ENCODE measurements at places on chromosomes 3 and 15. TPM values are rescaled to one million over a fixed set of nuclear protein-coding genes. Genes with fewer than 3 reads are reported as not detected.

Gene MYL3
- total RNA-seq, result not detected

Gene GABRR3
- total RNA-seq, result not detected

Gene CCDC12
- total RNA-seq, result 56.1 TPM

Gene UROC1
- not detected for total RNA-seq

Gene PIF1
- 66.1 TPM for total RNA-seq

Gene CCDC9B
- 1.0 TPM for total RNA-seq

Gene CHRM5
- total RNA-seq, result not detected

Gene OCA2
- not detected for total RNA-seq

Gene RBP2
- not detected for total RNA-seq

Gene SERF2
- total RNA-seq, result 956 TPM

Gene ZNF35
- 1.8 TPM for total RNA-seq

Gene POLQ
- 32.1 TPM for total RNA-seq

Gene WNT5A
- total RNA-seq, result not detected

Gene CCR8
- 1.9 TPM for total RNA-seq

Gene SAMD7
- not detected for total RNA-seq

Gene EBLN2
- total RNA-seq, result 6.3 TPM

Gene CCDC54
- total RNA-seq, result not detected

Gene CCR5
- total RNA-seq, result 25.2 TPM

- DNase-seq, result no peak
Observed at GRCh38 chr15:26197719-26198118, 334.6 kb upstream of the ATP10A start.

DNA sequence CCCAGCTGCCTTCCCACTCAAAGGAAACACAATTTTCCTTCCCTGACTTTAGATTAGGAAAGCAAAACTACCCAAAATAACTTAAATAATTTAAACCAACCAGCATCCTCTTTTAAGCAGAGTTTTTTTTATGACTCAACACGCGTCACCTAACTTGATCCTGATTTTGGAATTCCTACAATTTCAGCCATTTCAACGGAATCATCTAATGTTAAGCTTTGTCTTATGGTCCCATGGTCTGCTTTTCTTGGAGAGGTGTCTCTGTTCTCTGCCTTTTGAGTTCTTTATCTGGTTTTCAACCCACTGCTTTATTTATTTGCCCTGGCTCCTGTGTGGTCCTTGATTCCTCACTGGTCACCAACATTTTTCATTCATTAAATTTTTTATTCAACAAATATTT is 219.2 kb upstream of the ARHGEF26 start:
- DNase-seq, result no peak

DNA sequence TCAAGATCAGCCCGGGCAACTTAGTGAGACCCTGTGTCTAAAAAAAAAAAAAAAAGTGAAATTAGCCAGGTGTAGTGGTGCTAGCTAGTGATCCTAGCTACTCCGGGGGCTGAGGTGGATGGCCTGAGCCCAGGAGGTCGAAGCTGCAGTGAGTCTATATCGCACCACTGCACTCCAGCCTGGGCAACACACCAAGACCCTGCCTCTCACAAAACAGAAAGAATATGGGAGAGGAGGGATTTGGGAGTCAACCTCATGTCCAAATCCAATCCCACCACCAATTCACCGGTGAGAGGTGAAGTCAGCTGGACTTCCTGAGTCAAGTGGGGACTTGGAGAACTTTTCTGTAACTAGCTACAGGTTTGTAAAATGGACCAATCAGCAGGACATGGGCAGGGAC is 80.5 kb upstream of the MFGE8 start:
- DNase-seq, result no peak

DNA sequence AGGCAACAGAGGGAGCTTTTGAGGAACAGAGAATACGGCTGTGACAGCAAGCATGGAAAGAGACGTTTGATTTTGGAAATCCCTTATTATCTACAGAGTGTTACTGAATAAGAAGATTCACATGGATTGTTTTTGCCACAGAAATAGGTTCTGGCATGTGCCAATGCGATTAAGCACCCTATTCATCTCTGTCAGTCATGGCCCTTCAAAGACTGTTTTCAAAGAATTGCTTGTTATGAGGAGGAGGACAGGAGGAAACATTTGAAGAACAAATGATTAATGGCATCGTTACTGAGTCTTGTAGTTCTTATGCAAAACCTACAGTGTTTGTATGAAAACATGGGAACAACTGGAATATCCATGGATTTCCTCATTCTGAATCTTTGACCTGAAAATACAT is 86.2 kb downstream of the EPHA6 start:
- no peak for DNase-seq

DNA sequence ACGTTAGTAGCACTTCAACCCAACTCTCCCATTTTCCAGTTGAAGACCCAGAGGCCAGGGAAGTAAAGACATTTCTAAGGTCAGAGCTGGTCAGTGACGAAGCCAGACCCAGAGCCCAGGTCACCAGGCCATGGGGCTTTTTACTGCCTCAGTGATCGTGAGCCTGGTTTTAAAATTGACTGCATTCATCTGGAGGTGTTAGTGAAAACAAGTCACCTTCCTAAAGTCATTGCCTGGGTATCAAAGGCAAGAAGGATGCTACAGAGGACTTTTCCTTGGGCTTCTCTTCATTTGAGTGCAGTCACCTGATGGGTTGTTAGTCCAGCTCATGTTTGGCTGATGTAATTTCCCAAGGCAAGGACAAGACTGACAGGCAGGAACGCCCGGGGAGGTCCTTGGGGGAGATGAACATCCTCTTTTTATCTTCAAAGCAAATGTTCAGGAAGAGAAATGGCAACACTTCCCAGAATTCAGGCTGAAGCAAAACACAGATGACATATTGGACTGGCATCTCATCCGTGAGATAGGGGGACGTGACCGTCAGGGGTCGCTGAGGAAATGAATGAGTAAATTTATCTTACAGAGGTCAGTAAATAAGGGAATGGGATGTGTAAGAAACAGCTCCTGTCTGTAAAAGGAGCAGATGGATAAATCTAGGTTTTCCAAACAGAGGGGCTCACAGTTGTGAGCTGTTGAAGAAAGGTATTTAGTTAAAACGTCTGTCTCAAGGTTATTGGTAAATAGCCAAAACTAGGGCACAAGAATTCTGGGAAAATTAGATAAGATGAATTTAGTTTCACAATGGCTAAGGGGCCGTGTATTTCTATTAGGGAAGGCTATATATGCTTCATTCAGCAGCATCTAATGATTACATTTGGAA is 201.2 kb downstream of the OPA1 start:
- no peak for DNase-seq

DNA sequence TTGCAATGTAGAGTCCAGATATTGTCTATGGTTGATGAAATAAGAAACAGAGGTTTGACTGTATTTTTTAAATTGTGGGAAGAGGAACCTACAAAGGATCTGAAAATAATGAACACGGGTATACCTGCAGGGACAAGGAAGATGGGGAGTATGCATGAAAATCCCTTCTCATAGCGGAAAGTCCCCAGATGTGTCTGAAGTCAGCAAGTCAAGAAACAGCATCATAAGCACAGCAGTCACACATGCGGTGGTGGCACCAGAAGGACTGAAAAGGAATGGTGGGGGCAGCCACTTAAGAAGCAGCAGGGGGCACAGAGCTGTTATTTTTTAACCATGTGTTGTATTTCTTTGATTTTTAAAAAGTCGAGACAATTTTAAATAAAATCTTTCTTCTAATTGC is 4.7 kb downstream of the MRPS11 start:
- no peak for DNase-seq

DNA sequence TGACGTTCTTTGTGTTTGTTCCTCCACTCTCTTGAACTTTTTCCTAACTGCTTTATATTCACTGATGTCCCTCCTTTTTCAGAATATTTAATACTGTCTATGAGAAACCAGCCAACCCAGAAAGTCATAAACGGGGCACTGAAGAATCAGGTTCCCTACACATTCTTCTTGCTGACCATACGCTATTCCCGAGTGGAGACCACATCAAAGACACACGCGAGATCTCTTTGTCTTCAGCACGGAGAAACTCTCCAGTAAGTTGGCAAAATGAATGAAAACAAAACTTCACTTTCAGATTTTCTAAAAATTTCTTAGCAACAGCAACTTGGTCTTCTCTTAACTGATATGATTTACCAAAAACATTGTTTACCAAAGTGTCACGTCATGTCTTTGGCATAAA is 22.6 kb downstream of the FAM174B start:
- DNase-seq, result no peak

DNA sequence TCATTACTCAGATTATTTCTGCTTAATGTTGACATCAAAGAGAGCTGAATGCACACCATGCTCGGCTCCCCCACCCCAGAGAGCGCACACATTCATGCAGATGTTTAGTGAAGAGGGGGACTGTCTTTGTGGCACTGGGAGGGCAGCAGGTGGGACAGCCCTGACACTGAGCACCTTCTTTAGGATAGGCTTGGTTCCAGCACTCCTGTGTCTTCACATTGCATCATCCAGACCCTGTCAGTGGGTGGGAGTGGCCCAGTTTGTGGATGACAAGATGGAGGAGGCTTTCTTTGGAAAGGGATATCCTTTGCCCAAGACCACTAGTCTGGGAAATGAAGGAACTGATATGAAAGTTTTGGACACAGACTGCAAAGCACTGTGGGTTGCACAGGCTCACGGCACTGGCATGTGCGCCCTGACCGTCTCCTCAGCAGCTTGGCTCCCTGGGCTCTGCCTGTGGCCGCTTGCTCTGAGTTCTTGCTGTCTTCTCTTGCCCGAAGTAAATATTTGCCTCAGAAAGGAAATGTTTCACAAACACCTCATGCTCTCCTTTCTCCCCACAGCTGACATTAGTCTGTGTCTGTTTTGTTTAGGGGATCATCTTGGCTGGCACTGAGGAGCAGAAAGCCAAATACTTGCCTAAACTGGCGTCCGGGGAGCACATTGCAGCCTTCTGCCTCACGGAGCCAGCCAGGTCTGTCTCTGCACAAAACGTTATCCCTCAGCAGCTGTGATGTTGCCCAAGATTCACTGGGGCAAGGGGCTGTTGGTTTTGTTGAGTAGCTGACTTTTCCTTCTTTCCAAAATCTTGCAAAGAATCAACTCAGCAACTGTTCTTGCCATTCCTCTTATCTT is 16.6 kb downstream of the ACAD9 start:
- no peak for DNase-seq

- no peak for DNase-seq
Observed at GRCh38 chr15:66679657-66680108, 22.4 kb upstream of the SMAD6 start.

GRCh38 chr15:73389539-73389938 is 20.8 kb upstream of the HCN4 start:
- no peak for DNase-seq

GRCh38 chr3:123655400-123655799 is 70.5 kb upstream of the HACD2 start:
- DNase-seq, result no peak

DNA sequence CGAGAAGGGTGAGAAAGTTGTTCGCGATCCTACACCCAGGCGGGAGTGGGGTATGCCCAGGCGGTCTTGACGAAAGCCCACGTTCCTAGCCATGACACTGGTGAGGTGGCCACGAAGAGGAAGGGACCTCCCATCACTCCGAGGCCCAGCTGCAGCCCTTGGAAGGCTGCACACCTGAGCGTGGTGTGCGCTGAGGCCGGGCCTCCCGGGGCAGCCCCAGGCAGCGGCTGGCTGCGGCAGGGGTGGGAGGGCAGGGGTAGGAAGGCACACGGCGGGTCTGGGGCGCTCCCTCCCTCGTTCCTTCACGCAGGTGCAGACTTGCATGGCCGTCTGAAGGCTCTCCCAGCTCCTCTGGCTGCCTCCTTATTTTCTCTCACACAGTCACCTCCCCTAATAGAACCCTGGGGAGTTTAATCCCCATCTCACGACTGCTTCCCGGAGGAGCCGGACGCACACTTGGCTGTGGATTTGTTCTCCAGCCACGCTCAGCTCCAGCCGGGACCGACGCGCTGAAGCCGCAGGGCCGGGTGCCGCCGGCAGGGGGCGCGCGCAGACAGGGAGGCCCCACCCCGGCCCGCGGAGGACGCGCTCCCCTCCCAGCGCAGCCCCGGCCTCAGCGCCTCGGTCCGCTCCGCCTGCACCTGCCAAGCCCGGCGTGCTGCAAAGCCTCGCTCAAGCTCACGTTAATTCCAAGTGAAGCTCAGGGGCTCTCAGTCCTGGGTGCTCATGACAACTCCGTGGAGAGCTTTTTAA is 37.8 kb upstream of the MUC4 start:
- DNase-seq, result no peak

DNA sequence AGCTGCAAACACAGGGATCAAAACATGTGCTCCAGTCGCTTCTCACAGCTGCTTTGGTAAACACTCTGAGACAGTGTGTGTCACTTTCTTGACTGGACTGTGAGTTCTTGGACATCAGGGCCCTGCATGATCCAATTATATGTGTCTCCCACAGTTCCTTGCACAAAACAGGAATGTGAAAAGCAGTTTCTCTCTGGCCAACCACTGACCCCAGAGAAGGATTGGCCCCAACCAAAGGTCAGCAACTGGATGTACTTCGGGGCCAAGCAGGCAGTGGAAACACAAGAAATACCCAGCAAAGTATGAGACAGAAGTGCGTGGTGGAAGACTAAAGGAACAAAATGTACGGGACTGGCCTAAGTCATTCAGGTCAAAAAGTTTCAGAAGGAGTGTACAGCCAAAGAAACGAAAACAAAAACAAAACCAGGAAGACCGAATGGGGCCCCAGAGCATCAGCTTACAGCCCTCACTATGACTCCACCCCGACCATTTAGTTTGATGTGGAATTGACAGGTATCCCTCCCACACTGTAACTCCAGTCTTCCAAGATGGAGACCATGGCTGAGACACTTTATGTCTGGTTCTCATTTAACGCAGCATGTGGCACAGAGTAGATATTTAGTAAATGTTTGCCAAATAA is 76.7 kb upstream of the LPP start:
- no peak for DNase-seq

DNA sequence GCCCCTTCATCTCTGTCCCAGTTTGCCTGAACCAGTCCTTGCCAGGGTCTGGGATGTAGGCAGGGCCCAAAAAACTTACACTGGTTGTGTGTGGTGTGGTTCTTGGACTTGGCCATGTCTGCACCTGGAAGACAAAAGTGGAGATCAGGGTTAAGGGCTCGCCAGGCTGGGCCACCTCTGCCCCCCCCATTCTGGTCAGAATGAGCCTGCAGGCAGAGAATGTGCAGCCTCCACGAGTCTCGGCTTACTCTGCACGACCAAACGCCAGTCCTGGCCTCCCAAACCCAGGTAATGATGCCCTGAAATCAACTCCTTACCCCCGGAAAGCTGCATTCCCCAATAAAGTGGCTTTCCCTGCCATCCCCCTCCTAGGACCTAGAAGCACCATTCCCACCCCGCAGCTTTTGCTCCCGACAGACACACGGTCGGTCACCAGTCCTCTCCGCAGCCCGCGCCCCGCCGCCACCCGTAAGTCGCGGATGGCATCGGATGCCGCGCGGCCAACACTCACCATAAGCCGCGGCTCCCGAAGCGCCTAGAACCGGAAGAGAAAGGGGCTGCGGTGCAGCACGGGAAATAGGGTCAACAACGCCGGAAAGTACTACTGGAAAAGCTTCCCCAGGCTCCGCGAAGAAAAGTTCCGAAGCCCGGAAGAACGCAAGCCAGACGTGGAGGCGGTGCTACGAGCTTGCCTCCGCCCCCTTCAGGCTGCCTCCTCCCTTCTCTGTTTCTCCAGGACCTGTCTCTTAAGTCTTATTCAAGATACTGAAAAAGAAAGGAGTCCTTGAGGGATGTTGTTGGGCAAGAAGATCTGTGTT is at the start of gene RPL29:
TSS of gene RPL29 (minus strand) at position 550 of the 818 bp plus-strand sequence. CDS start at position 116, 434 bp downstream.
- DNase-seq, result peak; percentile 94
